ENCODE measurements at places on chromosomes 5 and 9.

- no peak for DNase-seq
These were observed 116.3 kb downstream of the DEPDC1B start for GRCh38 chr5:60583616-60584015.

DNA sequence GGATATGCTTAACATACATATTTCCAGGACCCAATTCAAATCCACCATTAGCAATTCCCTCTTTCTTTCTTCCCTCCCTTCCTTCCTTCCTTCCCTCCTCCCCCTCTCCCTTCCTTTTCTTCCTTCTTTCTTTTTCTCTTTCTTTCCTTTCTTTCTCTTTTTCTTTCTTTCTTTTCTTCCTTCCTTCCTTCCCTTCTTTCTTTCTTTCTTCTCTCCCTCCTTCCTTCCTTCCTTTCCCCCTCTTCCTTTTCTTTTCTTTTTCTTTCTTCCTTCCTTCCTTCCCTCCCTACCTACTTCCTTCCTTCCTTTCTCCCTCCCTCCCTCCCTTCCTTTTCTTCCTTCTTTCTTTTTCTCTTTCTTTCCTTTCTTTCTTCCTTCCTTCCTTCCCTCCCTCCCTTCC is 332.0 kb downstream of the TMEM161B start:
- DNase-seq: no peak

- DNase-seq: no peak
These were observed 70.5 kb downstream of the FOCAD start for GRCh38 chr9:20754556-20754955.

GRCh38 chr9:3498691-3499090 is 27.1 kb downstream of the RFX3 start:
- DNase-seq: no peak

DNA sequence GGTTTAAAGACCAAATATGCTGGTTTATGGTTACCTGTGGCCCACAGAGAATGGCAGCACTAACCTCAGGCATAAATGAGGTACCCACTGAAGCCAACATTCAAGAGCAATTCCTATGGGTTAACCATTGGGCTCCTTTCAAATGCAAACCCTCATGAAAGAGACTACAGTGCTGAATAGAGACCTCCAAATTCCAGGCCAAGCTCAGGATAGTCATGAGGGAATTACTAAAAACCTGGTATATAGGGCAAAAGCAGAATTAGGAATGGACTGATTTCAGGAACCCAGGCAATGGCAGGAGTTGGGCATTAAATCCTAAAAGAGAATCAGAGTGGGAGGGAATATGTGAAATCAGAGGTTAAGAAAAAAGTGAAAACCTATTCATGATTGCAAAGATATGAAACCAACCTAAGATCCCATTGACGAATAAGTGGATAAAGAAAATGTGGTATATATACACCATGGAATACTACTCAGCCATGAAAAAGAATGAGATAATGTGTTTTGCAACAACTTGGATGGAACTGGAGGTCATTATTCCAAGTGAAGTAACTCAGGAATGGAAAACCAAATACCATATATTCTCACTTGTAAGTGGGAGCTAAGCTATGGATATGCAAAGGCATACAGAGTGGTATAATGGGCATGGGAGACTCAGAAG is 51.6 kb downstream of the PDCD1LG2 start:
- no peak for DNase-seq

GRCh38 chr9:37002036-37002412 is 32.0 kb downstream of the PAX5 start:
- no peak for DNase-seq

- no peak for DNase-seq
These were observed 6.0 kb upstream of the PUM3 start for GRCh38 chr9:2849941-2850340.

GRCh38 chr9:27688954-27689353 is 115.7 kb upstream of the C9orf72 start:
- DNase-seq: no peak

GRCh38 chr5:151528153-151528552 is 63.0 kb downstream of the FAT2 start:
- DNase-seq: no peak

Data from right renal cortex interstitium (tissue), 3 donors.